ENCODE measurements at places on chromosomes 2 and 18.

GRCh38 chr2:203774760-203775159 is 68.3 kb downstream of the CD28 start:
- DNase-seq, result no peak

GRCh38 chr2:104745846-104746245 is 108.1 kb upstream of the POU3F3 start:
- DNase-seq, result no peak

GRCh38 chr18:24543795-24544498 is 83.5 kb downstream of the HRH4 start:
- no peak for DNase-seq

- DNase-seq, result peak; percentile 43
Measured at GRCh38 chr2:232497348-232497747, 9.7 kb upstream of the ECEL1 start.

GRCh38 chr2:101396316-101396717 is 9.0 kb upstream of the CREG2 start:
- no peak for DNase-seq

- DNase-seq, result no peak
Measured at GRCh38 chr2:237931205-237931721, 35.6 kb upstream of the UBE2F start.

- no peak for DNase-seq
Measured at GRCh38 chr18:13444430-13445240, 226.1 kb downstream of the LDLRAD4 start.

DNA sequence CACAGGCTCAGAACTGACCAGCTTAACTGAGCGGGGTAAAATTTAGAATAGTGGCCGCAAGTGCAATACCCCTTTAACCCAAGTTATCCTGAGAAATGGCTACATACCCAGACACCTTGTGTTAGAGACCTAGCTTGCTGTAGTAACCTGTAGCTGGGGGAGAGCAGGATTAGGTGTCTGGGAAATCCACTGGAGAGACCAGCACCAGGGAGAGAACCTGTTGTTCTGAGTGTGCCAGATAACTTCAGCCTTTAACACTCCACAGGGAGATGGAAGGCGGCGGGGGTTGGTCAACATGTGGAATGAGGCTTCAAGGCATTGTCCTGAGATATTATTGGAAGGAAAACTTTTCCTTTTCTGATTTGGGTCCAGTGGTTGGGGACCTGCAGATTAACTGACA is 356.0 kb downstream of the PTPRM start:
- no peak for DNase-seq

GRCh38 chr2:101718993-101719571 is 21.6 kb downstream of the MAP4K4 start:
- no peak for DNase-seq

GRCh38 chr2:66438891-66439811 is 4.2 kb downstream of the MEIS1 start:
- DNase-seq, result no peak

GRCh38 chr18:42047721-42048120 is 92.7 kb downstream of the PIK3C3 start:
- no peak for DNase-seq

DNA sequence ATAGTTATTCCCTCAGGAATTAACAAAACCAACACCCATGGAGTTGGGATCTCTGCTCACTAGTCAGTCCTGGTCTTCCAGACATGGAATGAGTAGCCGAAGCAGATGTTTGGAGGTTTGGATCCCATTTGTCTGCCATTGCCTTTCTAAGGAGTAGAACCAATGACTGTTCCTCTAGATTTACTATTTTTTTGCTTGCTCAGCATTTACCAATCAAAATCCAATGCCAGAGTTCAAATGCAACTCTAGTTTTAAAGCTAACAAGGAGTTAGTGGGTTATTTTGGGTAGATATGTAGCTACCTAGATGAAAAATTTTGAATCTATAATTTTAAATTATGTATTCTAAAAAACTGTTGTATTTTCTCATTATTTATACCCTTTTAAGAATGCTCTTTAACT is 62.6 kb downstream of the MALT1 start:
- DNase-seq, result no peak

GRCh38 chr2:3460156-3460555 is 59.2 kb downstream of the ADI1 start:
- no peak for DNase-seq

- DNase-seq, result no peak
Measured at GRCh38 chr2:37648331-37649011, 23.0 kb downstream of the CDC42EP3 start.

DNA sequence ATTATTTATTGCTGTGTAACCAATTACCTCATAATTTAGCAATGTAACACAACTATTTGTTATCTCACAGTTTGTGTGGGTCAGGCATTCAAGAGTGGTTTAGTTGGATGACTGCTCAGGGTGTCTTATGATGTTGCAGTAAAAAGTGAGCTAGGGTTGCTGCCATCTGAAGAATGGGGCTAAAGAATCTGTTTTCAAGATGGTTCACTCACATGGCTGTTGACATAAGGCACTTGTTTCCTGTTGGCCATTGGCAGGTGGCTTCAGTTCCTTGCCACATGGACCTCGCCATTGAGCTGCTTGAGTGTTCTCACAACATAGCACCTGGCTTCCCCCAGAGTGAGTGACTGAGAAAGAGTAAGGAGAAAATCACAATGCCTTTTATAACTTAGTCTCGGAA is 123.2 kb downstream of the TMEM17 start:
- no peak for DNase-seq

- no peak for DNase-seq
Measured at GRCh38 chr2:203328760-203329540, 756 bp downstream of the ABI2 start.

DNA sequence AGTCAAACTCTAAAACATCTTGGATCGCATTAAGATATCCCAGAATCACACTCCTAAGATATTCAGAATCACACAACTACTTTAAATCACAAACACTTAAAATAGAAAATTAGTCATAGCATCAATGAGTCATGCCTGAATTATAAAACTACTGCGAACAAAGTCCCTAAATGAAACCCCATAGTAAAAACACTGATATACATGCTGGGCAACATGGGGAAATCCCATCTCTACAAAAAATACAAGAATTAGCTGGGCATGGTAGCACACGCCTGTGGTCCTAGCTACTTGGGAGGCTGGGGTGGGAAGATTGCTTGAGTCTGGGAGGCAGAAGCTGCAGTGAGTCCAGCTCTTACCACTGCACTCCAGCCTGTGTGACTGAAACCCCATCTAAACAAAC is 101.7 kb downstream of the COBLL1 start:
- DNase-seq, result no peak

DNA sequence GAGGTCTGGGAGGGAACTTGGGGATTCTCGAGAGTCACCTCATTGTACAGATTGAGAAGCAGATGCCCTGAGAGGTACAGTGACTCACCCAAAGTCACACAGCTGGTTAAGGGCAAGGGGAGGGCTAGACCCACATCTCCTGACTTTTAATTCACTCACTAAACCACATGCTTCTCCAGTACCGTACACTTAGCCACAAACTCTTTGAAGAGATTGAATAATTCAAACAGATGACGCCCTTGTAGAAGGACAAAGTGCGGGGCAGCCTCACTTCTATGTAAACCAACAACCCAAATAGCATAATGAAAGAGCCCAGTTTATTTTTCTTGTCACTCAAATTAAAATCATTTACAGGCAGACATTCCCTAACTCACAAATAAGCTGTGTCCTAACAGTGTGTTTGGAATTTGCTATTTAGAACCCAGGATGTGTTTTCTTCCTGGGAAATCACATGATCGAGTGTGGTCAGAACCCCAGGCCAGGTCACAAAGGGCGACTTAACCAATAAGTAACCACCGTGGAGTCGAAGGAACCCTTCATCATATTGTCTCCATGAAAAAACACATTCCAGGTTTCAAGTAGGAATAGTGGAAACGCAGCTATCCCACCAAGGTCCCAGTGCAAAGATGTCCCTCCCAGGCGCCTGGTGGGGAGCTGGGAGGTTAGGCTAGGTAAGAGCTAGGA is 35.8 kb upstream of the PTPN4 start:
- no peak for DNase-seq

DNA sequence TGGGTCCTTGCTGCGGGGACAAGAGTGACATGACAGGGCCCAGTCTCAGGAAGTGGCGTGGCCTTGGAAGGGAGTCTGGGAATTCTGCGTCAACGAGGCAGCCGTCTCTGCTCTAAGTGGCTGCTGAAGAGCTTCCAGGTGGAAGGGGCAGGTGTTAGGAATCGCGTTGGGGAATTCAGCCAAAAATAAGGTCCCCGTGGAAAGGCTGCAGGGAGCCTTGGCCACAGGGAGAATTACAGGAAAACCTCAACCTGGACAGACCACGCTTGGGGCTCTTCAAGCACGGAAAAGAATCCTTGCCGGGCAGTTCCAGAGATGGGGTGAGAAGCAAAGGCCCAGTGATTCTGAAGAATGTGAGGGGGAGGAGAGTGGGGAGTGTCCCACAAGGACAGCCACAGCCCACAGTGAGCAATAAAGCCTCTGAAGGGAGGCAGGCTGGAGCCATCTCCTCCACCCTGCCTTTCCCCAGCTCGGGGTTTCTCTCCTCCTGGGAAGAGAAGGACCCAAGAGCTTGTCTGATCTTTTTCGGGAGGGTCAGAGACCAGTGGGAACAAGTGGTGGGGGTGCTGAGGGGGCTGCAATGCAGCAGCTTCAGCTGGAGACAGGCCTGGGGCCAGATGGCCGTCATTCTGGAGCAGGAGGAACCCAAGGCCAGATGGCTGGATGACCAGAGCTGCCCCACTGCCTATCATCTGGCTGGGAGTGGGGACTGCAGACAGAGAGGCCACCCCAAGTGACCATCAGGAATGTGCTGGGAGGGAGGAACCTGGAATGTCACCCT is 106.4 kb upstream of the SMAD2 start:
- DNase-seq, result no peak

DNA sequence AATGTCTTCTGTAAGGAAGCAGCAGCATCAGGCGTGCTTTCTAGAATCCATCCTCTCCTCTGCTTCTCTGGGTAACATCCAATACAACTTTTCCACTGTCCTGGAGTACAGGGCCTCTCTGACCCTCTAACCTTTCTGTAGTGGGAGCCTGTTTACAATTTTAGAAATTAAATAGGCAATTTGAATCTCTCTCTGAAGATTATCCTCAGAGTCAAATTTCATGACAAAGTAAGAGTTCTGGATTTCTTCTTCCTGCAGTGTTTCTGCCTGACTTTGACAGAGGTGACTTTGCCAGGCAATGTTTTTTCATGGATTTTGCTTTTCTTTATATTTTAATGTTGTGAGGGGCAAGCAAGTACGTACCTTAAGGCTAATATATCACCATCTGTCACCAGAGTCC is 558.4 kb downstream of the PARD3B start:
- no peak for DNase-seq

GRCh38 chr2:170340693-170341068 is 162.7 kb downstream of the MYO3B start:
- DNase-seq, result no peak

GRCh38 chr2:142734770-142735169 is 142.7 kb upstream of the KYNU start:
- DNase-seq, result no peak

GRCh38 chr2:217530392-217531090 is 472.3 kb downstream of the TNS1 start:
- DNase-seq, result no peak

DNA sequence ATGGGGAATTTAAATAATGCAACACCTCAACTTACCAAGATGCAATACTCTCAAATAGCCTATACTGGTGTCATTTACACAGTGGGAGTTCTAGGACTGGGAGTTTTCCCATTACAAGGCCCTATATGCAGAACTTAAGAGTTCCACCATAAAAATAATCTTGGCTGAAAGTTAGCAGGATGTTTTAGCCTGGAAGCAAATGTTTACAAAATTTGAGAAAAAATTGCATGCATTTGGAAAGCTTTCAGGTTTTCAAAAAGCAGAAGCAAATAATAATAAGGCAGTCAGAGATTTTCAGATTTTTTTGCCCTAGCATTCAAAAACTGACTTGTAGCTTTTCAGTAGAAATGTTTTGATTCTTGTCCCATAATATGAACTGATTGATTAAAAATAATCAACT is 397.3 kb downstream of the ARHGAP15 start:
- no peak for DNase-seq

DNA sequence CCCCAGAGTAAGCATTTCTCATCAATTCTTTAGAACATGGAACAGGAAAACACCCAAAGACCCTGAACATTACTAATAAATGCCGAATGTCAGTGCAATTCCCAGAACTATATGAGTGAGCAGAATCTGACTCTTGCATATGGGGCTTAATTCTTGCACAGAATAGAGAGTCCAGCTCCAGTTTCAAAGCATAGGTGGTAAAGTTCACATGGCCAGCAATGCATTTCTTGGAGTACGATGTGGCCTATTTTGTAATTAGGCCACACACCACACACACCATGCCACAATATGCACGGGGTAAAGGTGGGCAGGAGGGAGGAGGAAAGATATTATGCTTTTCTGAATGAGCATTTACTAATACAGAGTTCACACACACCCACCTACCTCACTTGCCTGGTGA is 56.5 kb downstream of the PLA2R1 start:
- DNase-seq, result no peak

DNA sequence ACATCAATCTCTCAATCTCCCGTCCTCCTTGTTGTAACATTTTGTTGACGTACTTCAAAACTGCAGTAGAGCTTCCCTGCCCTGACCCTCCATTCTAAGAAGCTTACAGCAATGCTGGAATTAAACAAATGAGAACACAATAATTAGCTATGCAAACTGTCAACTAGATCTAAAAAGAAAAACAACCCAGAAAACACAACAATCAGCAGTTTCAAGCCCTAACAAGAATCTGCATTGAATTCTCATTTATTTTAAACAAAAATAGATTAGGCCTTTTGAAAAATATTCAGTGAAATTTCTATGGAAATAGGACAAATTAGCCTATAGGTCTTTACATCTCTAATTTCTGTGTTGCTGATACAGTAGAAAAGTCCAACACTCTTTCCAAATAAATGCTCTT is 807.0 kb upstream of the FSHR start:
- DNase-seq, result no peak

DNA sequence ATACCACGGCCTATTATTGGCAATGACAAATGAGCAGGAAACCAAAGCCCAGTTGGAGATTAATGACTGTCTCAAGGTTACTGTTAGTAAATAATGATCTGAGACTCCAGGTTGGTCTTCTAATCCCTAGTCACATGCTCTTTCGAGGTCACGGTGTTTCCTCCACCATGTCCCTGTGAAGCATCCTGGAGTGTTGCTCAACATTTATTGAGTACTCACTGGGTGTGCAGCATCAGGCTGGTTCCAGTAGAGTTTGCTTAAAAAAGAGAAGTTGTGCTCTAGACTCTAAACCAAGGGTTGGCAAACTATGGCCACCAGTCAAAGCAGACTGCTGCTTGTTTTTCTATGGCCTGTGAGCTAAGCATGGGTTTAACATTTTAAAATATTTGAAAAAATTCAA is 263.8 kb upstream of the ATP5MC3 start:
- DNase-seq, result no peak

- no peak for DNase-seq
Measured at GRCh38 chr2:163312713-163313112, 423.1 kb downstream of the FIGN start.

GRCh38 chr2:230974096-230974913 is 21.6 kb upstream of the SPATA3 start:
- no peak for DNase-seq

GRCh38 chr18:57819671-57820460 is 16.8 kb upstream of the ATP8B1 start:
- no peak for DNase-seq
